ENCODE measurements at places on chromosomes 6 and 20. TPM values are rescaled to one million over a fixed set of nuclear protein-coding genes. Genes with fewer than 3 reads are reported as not detected.

DNA sequence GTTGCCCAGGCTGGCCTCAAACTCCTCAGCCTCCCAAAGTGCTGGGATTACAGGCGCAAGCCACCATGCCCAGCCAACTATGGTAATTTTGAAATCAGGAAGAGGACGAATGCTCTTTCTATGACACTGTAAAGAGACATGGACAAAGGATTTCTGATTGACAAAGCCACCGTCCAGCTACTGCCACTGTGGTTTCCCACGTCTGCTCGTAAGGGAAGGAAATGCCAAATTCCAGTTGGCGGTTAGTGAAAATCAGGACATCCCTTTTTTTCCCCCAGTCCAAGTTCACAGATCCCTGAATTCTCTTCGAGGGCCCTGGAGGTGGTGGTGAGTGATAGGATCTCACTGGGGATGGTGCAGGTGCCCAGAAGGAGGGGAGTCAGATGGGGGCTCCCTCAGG lies 31.2 kb downstream of the SNAI1 start:
- DNase-seq: no peak

DNA sequence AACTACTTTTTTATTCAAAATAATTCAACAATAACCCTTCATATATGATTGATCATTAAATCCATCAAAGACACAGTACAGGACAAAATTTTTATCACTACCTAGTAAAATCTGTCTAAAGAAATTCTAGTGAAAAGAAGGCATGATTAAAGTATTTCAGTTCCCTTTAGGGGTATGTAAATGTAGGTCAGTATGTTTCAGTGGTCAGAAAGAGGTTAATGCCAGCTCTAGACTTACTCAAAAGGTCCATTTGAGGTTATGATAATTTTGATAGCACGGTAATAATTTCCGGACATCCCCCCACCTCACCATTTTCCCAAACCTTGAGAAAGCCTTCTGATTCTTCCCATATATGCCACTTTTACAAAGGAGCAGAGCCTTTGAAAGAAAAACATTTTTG lies 193.5 kb upstream of the ID4 start:
- no peak for DNase-seq

DNA sequence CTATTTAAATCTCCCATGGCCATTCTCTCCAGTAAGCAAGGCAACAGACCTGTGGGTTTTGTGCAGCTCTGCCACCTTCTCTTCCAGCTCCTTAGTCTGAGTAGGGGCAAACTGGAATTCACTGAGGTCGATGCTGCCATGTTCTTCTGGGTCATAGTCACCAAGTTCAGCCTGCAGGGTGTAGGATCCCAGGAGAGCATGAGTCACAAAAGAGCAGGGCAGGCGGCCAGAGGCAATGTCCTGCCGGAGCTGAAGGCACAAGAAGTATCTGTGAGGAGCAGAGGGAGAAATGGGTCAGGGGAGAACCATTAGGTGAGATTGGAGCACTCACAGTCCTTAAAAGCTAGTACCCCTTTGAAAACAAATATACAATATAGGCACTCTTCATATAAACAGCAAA lies 73.7 kb downstream of the SMLR1 start:
- no peak for DNase-seq

GRCh38 chr6:150180517-150180916 lies 37.7 kb downstream of the PPP1R14C start:
- no peak for DNase-seq

DNA sequence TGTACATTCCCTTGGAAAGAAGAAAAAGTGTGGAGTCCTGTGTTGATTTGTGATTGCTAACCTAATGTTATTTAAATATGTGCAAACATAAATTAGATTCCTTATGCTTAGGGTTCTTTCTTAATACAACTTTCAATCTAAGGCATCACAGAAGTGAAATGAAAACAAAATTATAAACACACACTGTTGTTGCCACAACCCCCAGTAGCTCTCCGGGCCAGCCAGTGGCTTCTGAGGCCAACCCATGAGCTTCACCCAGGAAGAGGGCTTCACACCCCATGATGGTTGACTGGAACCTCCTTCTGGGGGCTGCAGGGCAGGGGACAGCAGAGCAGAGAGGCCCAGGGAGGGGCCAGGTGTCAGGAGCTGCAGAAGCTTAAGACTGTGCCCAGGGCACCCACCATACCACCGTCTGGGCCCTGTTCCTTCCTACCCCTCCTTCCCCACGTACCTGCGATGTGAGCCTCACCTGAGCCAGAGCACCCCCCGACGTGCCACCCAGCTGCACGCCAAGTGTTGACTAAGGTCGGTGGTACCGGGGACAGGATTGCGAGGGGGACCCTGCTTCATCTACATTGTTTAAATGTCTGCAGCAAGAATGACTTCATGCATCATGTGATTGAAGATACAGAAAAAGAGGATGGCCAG lies 110.5 kb downstream of the FAM120B start:
- DNase-seq: no peak

DNA sequence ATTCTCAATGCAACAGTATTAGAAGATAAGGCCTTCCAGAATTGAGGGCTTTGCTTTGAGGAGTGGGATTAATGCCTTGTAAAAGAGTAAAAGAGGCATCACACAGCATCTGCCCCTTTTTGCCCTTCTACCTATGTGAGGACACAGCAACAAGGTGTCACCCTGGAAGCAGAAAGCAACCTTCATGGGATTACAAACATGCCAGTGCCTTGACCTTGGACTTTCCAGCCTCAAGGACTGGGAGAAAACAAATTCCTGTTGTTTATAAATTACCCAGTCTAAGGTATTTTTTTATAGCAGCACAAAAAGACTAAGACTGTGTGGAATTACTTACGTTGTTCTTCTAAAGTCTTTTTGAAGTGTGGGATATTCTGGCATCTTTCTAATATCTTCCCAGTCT lies 150.0 kb upstream of the SLC22A16 start:
- DNase-seq: no peak

DNA sequence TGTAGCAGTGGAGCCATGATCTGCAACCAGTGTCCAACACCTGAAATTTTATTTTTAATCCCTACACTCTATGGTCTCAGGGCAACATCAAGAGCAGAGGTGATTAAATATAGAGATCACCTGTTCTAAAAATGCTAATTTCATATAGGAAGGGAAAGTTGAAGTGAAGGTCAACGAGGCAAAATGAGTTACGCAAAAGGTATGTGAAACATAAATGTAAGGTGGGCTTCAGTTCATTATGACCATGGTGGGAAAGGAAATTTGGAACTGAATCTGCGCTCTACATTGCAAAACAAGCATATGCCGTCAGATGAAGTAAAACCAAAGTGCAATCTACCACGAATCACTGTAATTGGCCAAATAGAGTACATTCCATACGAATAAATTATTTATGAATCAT lies 35.2 kb upstream of the STMND1 start:
- no peak for DNase-seq

GRCh38 chr20:62014488-62014775 lies 51.2 kb downstream of the TAF4 start:
- DNase-seq: no peak

DNA sequence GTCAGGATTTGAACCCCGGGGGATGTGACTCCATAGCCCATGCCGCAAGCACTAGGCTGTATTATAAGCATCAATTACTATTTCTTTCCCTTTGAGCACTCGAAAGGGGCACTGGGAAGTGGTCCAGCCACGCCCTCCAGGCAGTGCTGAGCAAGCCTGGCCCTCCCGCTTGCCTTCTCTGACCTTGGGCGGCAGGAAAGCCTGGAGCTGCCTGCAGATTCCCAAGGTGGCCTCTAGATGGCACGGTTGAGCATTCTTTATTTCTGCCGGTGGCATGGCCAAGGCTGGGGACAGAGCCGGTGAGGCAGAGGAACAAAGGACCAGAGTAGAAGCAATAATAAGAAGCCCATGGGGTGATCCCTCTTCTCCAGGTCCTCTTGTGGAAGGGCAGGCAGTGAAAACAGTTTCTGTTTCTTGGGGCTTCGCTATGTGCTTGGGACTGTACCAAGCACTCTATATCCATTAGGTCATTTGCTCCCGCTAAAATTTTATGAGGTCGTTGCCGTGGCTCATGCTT lies 32.0 kb downstream of the ARHGAP40 start:
- peak; percentile 79 for DNase-seq

- DNase-seq: no peak
Observed at GRCh38 chr6:12478921-12479320, 188.8 kb downstream of the EDN1 start.

GRCh38 chr6:44061375-44062104 lies 65.7 kb downstream of the MRPL14 start:
- DNase-seq: no peak

SRMS gene
- 0.46 TPM for total RNA-seq

GPX5 gene
- not detected for total RNA-seq

All from WTC11 (cell line).